ENCODE measurements at places on chromosomes 13 and 19. TPM values are rescaled to one million over a fixed set of nuclear protein-coding genes. Genes with fewer than 3 reads are reported as not detected.

The SLAIN1 gene
- 15.1 TPM for total RNA-seq

The ZNF737 gene
- 64.1 TPM for total RNA-seq

The IZUMO2 gene
- not detected for total RNA-seq

The FUZ gene
- 18.7 TPM for total RNA-seq

The CHMP2A gene
- 74.6 TPM for total RNA-seq

The CALR3 gene
- not detected for total RNA-seq

- DNase-seq: no peak
Observed at GRCh38 chr19:2353159-2353886, 6.7 kb upstream of the TMPRSS9 start.

DNA sequence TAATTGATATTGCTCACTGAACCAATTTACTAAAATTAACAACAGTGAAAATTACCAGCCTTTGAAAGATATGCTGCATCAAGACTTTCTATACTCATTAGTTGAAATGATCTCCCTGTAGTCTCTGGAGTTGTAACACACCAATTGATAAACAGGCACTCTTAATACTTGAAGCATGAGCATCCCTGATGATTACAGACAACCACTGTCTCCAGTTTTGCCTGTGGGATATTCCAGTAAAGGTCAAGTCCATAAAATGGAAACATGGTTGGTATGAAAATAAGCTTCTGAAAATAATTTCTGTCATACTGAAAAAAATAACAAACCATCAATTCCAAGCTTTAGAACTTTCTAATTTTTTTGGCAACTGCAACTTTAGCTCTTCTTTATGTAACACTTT, 405.8 kb downstream of the SPRY2 start:
- DNase-seq: no peak

GRCh38 chr13:107329991-107330390, 762.1 kb upstream of the ARGLU1 start:
- DNase-seq: no peak

GRCh38 chr13:91185294-91185863, 162.1 kb upstream of the MIR17HG start:
- DNase-seq: no peak

GRCh38 chr19:1287354-1288225, 1.9 kb downstream of the EFNA2 start:
- no peak for DNase-seq

DNA sequence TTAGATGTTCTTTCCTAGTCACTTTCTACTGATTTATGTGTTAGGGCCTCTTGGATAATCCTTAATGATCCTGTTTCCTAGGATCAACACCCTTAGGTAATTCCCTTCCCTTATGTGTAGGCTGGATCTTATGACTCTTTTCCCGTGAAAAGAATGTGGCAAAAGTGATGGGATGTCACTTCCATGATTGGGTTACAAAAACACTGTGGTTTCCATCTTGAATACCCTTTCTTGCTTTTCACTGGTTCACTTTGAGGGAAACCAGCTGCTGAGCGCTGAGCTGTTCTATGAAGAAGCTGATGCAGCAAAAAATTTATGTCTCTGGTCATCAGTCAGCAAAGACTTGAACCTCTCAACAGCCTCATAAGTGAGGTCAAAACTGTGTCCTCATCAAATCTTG, 609.4 kb downstream of the OLFM4 start:
- DNase-seq: no peak

- no peak for DNase-seq
Observed at GRCh38 chr19:1691589-1692290, 39.3 kb upstream of the TCF3 start.

GRCh38 chr19:17200408-17201079, 14.6 kb upstream of the USE1 start:
- DNase-seq: no peak

DNA sequence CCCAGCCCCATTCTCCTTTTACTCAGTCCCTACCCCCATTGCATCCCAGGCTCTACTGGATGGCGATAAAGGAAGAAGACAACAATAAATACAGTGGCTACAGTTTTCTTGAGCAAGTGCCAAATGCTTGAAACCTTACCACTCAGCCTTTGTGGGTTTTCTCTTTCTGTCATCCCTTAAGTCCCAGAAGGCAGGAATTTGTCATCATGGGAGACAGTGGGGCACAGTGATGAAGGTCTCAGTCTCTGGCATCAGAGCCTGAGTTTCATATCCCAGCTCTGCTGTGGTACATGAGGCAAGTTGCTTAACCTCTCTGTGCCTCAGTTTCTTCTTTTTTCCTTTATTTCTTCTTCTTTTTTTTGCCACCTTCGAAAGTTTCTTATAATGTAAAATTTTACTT, 5.1 kb upstream of the COMP start:
- no peak for DNase-seq

DNA sequence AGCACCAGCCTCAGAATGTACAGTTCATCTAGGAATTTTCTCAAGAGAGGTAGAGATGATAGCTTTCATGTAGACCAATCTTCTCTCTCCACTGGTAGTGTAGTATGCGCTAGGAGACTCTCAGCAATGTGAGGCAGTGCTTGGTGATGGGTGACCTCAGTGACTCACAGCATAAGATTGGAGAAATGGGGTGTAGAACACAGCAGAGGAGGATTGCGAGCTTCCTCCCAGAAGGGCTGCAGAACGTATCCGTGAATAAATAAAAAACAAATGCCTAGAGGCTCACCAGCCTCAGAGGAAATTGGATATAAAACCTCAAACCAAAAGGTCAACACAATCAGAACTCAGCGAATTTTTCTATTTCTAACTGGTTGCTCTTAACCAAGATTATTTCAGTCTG, 182.9 kb upstream of the RXFP2 start:
- no peak for DNase-seq

- no peak for DNase-seq
Observed at GRCh38 chr19:8316351-8317125, 4.6 kb downstream of the NDUFA7 start.
